Amniotic stem cell (primary cell): ENCODE measurements at places on chromosomes 12 and 14.
A peak's percentile ranks its signal among the peaks of the same experiment; 100 is the strongest.

GRCh38 chr14:90536092-90536491, 139.3 kb downstream of the CALM1 start:
- no peak for DNase-seq

- DNase-seq, result no peak
Measured at GRCh38 chr12:6488240-6488639, 4.8 kb downstream of the MRPL51 start.

DNA sequence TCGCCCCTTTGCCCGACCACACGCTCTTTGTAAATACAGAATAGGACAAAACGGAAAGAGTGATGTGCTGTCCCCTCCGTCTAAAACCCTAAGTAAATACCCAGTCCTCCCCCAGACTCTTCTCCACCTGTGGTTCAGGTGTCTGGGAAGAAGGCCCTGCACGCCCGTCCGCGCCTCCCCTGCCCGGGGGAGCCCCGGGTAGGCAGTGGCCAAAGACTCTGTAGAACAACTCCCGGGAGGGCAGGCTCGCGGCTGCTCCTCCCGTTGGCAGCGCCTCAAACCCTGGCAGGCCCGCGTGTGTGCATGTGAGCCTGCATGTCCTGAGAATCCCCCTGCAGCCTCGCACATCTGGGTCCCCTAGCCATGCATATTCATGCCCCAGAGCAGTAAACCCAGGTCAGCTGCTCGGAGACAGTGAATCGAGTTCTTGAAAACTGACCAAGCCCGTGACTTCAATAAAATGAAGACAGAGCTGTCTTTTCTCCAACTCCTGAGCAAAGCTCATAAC, 165.8 kb downstream of the MON2 start:
- DNase-seq, result no peak

- DNase-seq, result peak; percentile 52
Measured at GRCh38 chr12:62631471-62632410, 165.1 kb downstream of the MON2 start.

GRCh38 chr14:56471056-56471455, 108.5 kb upstream of the TMEM260 start:
- no peak for DNase-seq

- no peak for DNase-seq
Measured at GRCh38 chr14:64774272-64774671, 70.0 kb downstream of the PLEKHG3 start.

DNA sequence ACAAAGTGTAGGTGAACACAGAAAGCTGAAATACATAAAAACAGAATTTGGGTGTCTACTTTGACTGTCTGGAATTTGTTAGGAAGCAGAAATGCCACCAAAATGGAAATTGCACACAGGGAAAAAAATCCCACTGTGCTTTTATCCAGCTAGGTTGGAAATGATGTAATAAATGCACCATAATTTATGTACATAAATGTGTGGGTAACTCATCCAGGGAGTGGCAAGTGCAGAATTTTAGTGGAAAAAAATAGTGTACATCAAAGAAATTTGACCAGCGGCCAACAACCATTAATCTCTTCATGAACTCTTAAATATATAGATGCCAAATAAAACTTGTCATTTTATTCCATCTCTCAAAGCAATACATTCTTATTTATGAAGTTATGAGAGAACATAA, 105.6 kb downstream of the LLPH start:
- DNase-seq, result no peak

DNA sequence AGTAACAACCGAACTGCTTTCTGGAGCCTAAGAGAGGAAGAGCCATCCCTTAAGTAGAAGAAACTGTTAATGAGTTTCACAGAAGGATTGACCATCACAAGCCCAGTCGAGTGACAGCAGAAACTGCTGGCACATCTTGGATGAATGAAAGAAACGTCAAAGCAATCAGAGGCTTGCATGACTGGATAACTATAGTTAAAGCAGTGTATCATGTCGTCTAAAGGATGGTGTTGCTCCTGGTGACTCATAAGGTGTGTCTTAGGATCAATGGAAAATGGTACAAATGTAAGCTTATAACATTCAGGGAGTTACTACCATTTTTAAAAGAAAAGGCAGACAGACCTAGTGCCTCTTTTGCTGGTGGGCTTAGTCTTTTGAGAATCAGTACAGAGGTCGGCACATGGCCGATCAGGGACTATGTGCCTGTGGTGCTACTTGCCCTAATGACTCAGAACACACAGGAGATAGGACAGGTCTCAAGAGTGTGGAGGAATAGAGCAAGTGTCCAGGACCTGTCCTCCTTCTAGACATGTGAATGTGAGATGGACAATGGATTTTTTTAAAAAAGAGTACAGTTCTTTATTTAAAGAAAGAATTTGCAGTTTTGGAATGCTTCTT, 55.7 kb downstream of the TMX1 start:
- no peak for DNase-seq

- no peak for DNase-seq
Measured at GRCh38 chr12:88063375-88063774, 34.2 kb upstream of the C12orf50 start.
